ENCODE measurements at places on chromosomes 6 and 20.

GRCh38 chr6:109118871-109119354 lies 23.6 kb downstream of the CEP57L1 start:
- DNase-seq = no peak

DNA sequence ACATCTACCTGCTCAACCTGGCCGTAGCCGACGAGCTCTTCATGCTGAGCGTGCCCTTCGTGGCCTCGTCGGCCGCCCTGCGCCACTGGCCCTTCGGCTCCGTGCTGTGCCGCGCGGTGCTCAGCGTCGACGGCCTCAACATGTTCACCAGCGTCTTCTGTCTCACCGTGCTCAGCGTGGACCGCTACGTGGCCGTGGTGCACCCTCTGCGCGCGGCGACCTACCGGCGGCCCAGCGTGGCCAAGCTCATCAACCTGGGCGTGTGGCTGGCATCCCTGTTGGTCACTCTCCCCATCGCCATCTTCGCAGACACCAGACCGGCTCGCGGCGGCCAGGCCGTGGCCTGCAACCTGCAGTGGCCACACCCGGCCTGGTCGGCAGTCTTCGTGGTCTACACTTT lies 619 bp downstream of the SSTR4 start:
- no peak for DNase-seq

- no peak for DNase-seq
Measured at GRCh38 chr6:53888931-53889330, 94.1 kb downstream of the LRRC1 start.

- DNase-seq = no peak
Measured at GRCh38 chr6:148573922-148574321, 172.9 kb upstream of the UST start.

- no peak for DNase-seq
Measured at GRCh38 chr6:118317581-118318563, 230.2 kb upstream of the PLN start.

GRCh38 chr20:44334709-44335108 lies 2.1 kb upstream of the R3HDML start:
- DNase-seq = no peak

- DNase-seq = no peak
Measured at GRCh38 chr20:39318911-39319310, 356.8 kb downstream of the DHX35 start.

GRCh38 chr6:72140795-72141194 lies 254.4 kb downstream of the RIMS1 start:
- no peak for DNase-seq

GRCh38 chr6:71043902-71044301 lies 87.0 kb upstream of the B3GAT2 start:
- no peak for DNase-seq

DNA sequence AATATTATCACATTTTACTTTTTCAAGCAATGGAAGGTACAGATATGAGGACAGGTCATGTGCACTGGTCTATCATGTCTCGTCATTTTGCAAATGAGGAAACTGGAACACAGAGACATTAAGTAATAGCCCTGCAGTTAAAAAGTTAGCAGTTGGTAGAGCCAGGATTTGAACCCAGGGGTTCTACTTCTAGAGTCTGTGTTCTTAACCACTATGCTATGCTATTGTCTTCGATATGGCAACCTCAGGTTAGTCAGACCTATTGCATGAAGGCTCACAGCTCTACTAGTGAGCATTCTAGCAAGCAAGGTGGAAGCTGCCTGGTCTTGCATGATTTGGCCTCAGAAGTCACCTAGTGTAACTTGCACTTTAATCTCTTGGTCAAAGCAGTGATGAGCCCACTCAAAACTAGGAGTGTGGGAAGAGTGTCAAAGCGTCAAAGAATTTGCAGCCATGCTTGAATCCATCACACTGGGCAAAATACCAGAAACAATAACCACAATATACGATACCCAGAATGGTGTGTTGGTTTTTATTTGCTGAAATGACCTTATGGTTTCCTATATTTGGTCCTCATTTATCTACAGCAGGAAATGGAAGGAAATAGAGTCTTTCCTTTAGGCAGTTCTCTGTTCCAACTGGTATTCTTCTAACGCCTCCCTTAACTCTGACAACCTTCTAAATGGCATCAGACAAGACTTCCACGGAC lies 20.4 kb upstream of the BMP2 start:
- DNase-seq = no peak

DNA sequence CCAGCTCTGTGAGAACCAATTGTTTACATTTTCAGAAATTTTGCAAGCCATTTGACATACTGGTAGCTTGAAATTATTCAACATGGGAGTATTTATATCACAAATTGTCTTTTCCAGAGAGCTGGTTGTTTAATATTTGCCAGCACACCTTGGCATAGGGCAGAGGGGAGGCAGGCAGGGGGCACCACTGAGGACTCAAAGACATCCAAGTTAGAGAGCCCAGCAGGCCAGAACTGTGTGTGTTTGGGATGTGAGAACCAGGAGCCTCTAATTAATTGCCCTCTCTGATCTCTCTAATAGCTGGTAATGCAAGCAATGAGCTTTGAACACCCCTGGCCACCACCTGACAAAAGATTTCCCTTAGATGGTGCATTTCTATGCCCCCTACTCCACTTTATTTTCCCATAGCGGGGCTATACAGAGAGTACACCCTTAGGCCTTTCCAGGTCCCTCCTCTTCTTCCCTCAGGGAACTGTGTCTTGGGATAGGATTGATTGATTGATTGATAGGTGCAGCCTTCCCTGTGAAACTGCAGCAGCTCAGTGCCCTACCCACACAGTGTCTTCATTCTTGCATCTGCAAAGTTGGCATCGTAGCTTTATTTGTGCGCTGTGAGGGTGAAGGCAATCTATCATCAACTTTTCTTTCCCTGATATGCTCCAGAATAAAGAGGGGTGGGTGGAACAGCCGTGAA lies 29.2 kb downstream of the MOCS1 start:
- DNase-seq = no peak

DNA sequence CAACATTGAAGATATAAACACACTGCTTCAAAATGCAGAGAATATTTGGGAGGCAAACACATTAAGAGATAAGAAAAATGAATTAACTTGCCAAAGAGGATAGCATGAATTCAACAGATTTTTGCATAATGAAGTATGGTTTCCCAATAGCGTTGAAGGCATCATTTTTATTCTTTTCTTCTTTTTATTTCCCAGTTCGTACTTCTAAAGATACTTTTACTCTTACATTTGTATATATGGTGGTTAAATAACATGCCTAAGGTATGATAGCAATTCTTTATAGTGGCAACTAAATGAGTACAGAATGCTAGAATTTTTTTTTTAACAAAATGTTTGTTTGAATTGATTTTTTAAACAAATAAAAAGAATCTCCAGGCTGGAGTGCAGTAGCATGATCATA lies 473.4 kb upstream of the MARCKS start:
- DNase-seq = no peak

DNA sequence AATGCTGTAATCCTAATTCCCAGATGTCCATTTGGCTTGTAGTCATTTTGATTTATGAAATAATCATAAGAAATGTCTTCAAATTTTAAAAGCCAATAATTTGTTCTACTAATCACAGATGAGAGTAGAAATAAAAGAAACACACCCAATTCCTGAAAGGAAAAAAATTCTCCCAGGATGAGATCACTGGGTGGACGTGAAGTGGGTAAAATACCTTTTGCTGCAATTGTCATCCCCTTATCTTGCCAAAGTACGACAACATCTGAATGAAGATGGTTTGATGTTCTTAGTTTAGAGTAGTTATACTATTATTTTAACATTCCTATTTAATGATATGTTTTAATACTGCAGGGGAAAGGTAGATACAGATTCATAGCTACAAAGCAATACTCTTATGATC lies 33.7 kb downstream of the MTHFD1L start:
- no peak for DNase-seq

DNA sequence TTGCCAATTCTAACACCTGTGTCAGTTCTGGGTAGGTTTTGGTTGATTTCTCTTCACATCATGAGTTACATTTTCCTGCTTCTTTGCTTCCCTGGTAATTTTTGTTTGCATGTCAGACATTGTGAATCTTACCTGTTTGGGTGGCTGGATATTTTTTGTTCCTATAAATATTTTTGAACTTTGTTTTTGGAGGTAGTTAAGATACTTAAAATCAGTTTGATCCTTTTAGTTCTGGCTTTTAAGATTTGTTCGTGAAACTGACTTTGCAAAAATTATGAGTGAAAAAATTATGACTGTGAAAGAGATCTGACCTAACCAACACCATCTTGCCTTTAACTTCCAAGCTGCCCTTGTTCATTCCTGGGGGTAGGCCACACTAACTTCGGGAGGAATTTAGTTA lies 69.5 kb downstream of the BCAS1 start:
- no peak for DNase-seq
